ENCODE measurements at places on chromosomes 5 and 9.

DNA sequence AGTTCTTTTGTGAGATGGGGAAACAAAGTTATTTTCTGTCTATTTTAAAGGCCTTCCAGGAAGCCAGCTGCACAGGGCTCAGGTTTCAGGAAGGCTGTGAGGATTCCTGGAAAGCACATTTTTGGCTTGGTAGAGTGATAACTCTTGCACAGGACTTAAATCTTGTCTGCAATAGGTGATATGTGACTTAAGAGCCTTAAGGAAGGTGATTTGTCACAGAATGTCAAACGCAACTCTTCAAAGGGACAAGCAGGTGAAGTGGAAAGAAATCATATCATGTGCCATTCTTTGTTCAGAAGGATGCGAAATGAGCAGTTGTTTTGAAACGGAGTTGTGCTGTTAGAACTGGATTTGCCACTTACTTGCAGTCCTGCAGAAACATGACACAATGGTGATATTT lies 459.3 kb downstream of the MAT2B start:
- no peak for DNase-seq

DNA sequence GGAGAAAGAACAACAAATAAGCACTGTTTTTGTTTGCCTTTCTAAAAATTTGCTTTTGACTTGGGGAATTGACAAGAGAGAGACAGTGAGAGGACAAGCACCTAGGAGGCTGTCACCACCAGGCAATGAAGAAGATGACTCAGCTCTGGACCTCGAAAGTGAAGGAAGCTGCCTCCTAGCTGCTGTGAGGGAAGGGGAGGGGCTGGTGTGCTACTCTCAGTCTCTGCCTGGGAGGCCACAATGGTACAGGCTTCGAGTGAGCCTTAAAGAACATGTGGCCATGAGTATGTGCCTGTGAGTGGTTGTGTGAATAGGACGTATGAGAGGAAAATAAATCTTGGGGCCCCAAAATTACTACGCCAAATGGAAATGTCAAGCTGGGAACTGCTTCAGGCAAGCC lies 7.1 kb upstream of the PLK2 start:
- DNase-seq = no peak

DNA sequence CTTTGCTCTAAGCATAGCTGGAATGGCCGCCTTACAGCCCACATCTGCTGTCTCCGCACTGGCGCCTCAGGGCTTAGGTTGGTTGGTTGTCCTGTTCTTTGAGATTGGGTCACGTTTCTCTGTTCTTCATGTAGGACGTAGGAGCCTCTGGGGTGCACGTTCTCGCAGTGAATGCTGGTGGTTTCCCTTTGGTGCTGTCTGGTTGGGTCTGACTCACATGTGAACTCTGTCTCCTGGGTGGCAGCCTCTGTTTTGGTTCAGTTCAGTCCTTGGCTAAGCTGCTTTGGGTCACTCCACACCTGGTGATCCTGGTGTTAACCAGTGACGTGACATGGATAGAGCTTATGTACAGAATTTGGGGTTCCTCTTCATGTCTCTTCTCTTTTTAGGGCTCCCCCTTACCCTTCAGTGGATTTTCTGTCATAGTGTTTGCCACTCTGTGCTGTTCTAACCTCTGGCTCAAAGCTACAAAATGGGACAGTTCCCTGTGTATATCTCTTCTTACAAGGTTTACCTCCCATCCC lies 12.6 kb upstream of the LPCAT1 start:
- no peak for DNase-seq

GRCh38 chr5:141313711-141314110 lies 6.9 kb downstream of the TAF7 start:
- no peak for DNase-seq

GRCh38 chr5:103258957-103259704 lies 568 bp downstream of the MACIR start:
- DNase-seq = peak; percentile 83

GRCh38 chr9:75979362-75979761 lies 88.9 kb downstream of the PCSK5 start:
- DNase-seq = no peak

GRCh38 chr5:57231607-57232006 lies 57.7 kb downstream of the GPBP1 start:
- DNase-seq = no peak

DNA sequence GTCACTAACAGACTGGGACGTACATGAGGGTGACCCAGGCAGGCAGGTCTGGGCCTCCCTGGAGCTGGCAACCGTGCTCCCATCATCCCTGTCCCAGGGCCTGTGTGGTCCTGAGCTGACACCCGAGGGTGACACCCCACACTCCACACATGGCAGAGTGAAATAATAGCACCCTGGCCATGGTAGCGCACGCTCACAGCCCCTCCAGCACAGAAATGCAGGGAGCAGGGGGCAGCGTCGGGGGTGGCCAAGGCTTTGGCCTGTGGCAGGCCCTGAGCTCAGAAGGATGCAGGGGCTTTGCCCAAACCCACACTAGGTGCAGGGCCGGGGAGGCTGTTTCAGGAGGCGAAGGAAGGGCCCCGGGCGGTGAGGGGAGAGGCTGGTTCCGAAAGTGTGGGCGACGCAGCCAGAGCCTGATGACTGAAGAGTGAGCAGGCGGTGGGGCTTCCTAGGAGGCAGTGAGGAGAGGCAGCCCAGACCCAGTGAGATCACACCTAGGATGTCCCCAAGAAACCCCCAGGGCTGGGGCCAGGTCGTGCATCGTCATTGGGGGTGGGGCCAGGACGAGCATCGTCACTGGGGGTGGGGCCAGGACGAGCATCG lies 12.9 kb downstream of the OR2V2 start:
- DNase-seq = peak; percentile 58

DNA sequence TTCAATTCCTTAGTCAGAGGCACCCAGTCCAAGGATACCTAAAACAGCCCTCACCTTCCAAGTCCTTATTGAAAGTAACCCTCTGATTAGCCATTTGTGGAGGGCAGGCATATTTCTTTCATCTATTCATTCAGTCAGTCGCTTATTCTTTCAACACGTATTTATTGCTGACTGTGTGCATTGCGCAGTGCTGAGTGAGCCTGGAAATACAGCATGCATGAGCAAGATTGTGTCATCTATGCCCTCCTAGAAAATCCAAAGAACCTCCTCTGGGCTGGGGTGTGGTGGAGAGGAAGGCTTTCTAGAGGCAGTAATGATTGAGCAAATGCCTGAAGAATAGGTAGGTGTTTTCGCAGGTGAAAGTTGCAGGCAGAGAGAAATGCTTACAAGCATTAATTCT lies 8.5 kb upstream of the FEM1C start:
- no peak for DNase-seq

DNA sequence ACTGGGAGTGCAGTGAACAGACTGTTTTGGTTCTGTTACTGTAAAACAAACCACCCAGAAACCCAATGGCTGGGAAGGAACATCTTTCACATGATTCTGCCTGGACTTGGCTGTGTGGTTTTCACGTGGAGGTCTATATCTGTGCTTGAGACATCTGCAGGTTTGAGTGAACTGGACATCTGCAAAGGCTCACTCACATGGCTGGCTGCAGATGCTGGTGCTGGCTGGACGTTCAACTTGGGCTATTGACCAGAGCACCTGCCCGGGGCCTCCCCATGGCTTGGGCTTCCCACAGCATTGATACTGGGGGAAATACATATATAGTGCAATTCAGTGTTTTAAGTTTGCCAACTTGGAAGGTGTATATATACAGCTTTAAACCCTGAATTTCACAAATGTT lies 6.8 kb downstream of the CTSL start:
- no peak for DNase-seq

- DNase-seq = peak; percentile 42
Observed at GRCh38 chr5:35803191-35803651, 53.5 kb upstream of the IL7R start.

DNA sequence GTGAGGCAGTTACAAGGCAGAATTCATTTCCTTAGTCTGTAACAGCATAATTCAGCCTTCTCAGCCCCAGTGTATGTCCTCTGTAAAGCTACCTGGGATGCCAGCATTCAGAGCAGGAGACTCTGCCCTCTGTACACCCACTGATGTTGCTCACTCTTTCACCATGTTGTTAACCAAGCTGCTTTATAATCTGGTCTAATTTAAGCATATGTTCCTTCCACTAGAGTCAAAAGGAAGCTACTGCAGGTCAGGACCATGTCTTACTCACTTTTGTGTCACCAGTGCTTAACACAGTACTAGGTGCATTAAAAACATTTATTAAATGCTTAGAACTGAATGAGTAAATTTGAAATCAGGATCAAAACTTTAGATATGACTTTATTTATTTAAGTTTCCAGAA lies 185.6 kb downstream of the FBXL17 start:
- DNase-seq = no peak

GRCh38 chr5:179060116-179061008 lies at the start of gene ZNF354C:
ZNF354C (plus strand) TSS chr5:179060373; CDS start chr5:179062069, 1,696 bp downstream.
- DNase-seq = peak; percentile 73

GRCh38 chr5:132102101-132102701 lies 28.6 kb downstream of the CSF2 start:
- DNase-seq = no peak

- DNase-seq = no peak
Observed at GRCh38 chr5:135066781-135067180, 32.8 kb upstream of the PITX1 start.

GRCh38 chr5:163504079-163504931 lies 1.1 kb upstream of the MAT2B start:
- peak; percentile 73 for DNase-seq

- no peak for DNase-seq
Observed at GRCh38 chr9:137268538-137269201, 8.9 kb upstream of the TOR4A start.

GRCh38 chr9:29390859-29391258 lies 1817.6 kb upstream of the C9orf72 start:
- DNase-seq = no peak

- no peak for DNase-seq
Observed at GRCh38 chr5:68423154-68423811, 207.7 kb downstream of the PIK3R1 start.

- DNase-seq = no peak
Observed at GRCh38 chr5:179554981-179555380, 4.6 kb downstream of the RUFY1 start.

DNA sequence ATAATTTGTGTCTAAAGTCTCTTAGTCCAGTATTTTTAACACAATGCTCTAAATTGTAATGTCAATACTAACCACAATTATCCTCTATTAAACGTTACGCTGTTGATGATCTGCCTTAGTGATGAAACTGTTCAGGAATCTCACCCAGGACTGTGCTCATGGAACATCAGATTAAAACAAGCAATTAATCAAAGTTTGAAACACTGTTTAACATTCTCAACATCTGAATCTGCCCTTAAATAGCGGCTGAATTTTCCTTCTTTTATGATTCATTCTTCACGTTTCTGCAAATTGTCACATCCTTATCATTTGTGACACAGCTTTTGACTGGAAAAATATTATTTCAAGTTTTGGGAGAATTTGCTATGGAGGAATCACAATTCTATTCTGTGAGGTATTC lies 113.8 kb downstream of the MARCHF11 start:
- no peak for DNase-seq

- DNase-seq = no peak
Observed at GRCh38 chr5:132183723-132184122, 43.9 kb downstream of the P4HA2 start.

GRCh38 chr9:132864691-132865090 lies 13.4 kb downstream of the AK8 start:
- no peak for DNase-seq

GRCh38 chr9:88531920-88532698 lies 2.9 kb upstream of the NXNL2 start:
- no peak for DNase-seq

DNA sequence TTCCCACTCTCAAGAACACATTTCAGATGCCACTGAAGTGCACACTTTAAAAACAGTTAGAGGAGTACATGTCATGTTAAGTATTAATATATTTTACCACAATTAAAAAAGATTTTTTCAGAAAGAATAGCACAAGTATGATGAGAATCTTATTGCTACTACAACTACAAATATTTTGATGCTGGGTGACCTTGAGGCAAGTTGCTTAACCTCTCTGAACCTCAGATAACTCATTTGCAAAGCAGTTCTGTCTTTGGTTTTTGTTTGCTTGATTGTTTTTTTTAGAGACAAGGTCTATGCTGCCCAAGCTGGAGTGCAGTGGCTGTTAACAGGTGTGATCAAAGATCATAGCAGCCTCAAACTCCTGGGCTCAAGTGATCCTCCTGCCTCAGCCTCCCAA lies 13.7 kb upstream of the EBF1 start:
- DNase-seq = no peak

DNA sequence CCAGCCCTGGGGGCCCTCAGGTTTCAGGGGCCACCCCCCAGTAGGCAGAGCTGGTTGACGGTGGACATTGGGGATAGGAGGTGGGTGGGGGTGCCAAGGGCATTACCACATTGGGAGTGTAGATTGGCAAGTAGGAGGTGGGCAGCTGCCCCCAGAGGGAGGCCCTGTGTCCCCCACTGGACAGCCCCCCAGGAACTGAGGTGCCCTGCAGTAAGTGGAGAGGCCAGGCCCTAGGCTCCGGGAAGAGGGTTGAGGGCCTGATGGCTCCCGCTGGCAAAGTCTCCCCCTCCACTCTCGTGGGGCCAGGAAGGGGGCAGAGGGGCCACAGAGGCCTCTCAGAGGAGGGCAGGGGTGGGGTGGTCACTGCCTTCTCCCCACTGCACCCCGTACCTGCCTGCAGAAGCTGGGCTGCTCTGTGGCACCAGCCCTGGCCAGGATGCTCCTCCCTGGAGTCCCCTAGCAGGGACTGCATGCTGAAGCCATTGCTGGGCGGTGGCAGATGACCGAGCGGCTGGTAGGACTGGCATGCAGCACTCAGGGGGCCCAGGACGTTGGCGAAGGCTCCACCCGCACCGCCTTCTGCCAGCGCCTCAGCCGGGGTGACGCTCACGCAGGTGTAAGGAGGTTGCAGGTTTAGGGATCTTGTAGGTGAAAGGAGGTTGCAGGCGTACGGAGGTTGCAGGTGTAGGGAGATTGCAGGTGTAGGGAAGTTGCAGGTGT lies 89.6 kb upstream of the CACNA1B start:
- no peak for DNase-seq

DNA sequence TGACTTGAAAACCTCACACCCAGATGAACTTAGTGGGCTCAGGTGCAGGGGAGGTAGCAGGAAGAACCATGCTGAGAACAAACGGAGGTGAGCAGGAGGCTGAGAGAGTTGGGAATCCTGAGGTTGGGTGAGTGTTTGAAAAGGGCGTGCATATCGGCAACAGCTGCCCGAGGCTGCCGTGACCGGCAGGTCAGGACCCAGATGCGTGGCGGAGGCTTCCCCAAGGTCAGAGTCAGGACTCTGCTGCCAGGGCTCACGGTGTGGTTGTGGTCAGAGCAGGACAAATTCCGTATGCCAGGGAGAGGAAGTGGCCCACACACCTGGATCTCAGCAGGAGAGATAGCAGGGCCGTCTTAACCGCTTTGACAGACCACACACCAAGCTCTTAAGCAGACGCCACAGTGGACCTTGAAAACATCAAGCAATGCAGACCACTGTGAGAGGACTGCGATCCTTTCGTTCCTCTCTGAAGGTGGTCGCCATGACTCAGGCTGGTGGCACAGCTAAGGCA lies 43.1 kb downstream of the ADAMTS16 start:
- no peak for DNase-seq

- DNase-seq = no peak
Observed at GRCh38 chr9:81517954-81518353, 171.4 kb downstream of the TLE1 start.
